T47D (cell line): ENCODE measurements at places on chromosomes 6 and 20.

DNA sequence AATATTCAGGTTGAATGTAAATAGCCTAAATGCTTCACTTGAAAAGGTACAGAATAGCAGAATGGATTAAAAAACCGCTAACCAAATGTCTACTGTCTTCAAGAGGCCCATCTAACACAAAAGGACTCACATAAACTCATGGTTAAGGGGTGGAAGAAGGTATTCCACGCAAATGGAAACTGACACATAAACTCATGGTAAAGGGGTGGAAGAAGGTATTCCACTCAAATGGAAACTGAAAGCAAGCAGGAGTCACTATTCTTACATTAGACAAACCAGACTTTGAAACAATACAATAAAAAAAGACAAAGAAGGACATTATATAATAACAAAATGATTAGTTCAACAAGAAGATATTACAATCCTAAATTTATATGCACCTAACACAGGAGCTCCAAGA is 38.3 kb upstream of the PKIB start:
- no peak for DNase-seq

- DNase-seq = no peak
Measured at GRCh38 chr6:111606620-111607115, 990 bp upstream of the TRAF3IP2 start.

- DNase-seq = no peak
Measured at GRCh38 chr6:33215271-33216116, 7.2 kb downstream of the RING1 start.

GRCh38 chr20:56453352-56453751 is 15.1 kb upstream of the RTF2 start:
- no peak for DNase-seq

- no peak for DNase-seq
Measured at GRCh38 chr6:150759483-150759882, 106.0 kb upstream of the MTHFD1L start.

- no peak for DNase-seq
Measured at GRCh38 chr6:47303342-47303741, 6.4 kb downstream of the TNFRSF21 start.

GRCh38 chr6:44651604-44652003 is 264.1 kb downstream of the CDC5L start:
- no peak for DNase-seq

DNA sequence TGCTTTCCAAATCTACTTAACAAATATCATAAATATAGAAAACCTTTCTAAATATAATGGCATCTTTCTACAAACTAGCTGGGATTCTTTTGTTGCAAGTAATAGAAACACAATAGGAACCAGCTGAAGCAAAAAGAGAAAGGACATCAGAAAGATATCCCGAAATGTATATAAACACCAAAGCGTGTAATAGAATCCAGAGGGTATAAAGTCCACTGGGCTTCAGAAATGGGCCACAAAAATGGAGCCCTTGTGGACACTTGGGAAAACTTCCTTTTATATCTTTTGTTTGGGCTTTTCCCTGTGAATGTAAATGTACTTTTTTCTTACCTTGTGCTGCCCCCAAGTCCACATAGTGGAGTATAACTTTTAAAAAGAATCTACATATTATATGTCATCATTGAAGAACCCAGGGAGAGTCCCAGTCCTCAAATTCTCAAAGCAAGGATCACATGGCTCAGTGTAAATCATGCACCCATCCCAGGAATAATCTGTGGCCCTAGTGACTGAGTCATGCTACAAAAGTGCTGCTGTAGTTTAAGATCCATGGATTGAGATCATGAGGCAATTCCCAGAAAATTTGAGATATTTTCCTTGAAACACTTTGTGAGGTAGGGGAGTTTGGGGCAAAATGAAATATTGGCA is 457.0 kb downstream of the EPM2A start:
- DNase-seq = no peak

- DNase-seq = no peak
Measured at GRCh38 chr20:16472045-16472872, 101.0 kb downstream of the KIF16B start.

DNA sequence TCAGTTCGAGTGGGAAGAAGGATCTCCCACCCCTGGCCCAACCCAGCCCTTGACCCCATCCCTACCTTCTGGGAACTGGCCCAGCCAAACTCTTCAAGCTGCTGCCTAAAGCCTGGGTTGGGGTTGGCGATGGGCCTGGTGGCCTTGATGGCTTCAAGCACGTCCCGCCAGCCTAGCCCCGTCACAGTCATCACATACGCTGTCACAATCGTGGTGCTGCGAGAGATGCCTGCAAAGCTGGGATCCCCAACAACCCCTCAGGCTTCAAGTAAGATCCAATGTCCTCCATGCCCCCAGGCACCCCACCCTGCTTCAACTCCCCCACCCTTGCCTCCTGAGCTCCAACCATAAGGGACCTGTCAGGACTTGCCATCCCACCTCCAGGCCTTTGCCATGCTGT is 7.8 kb downstream of the DUSP15 start:
- DNase-seq = no peak

GRCh38 chr20:37907677-37908401 is 4.9 kb downstream of the VSTM2L start:
- DNase-seq = peak; percentile 77

- DNase-seq = no peak
Measured at GRCh38 chr20:6613280-6613861, 154.1 kb upstream of the BMP2 start.

DNA sequence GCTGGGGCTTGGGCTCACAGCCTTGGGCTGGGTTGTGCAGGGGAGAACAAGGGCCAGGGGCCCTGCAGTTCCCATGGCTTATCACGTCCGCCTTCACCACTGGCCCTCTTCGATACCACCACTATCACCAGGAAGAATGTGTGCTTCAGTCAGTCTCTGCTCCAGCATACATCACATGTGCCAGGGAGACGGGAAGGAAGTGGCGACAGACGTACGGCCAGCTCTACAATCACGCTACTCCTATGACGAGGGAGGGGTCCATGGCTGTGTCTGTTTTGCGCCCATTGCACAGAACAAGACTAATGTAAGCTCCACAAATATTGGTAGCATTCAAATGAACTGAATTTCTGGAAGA is 72.1 kb downstream of the TRAM2 start:
- no peak for DNase-seq

- no peak for DNase-seq
Measured at GRCh38 chr6:112697265-112697664, 350.1 kb downstream of the RFPL4B start.

GRCh38 chr20:5297280-5298004 is 19.3 kb downstream of the PROKR2 start:
- no peak for DNase-seq
